ELR (cell line): ENCODE measurements at places on chromosomes 7 and 10.

DNA sequence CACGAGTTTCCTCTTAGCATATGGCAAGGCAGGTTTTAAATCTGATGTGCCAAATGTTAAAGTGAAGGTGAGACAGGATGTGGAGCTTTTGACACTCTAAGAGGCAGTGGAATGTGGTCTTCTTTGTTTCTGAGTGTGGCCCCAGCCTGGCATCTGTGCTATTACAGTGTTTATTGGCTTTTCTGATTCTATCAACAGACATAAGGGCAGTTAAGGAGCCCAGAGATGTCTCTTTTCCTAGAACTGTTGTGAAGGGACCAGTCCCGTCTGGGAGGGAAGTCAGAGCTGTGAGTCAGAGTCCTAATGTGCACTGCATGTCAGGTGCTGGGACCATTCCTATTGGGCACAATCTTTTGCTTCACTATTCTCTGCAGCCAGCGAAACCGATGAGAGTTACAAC lies 32.5 kb downstream of the TRUB1 start:
- DNase-seq: no peak

DNA sequence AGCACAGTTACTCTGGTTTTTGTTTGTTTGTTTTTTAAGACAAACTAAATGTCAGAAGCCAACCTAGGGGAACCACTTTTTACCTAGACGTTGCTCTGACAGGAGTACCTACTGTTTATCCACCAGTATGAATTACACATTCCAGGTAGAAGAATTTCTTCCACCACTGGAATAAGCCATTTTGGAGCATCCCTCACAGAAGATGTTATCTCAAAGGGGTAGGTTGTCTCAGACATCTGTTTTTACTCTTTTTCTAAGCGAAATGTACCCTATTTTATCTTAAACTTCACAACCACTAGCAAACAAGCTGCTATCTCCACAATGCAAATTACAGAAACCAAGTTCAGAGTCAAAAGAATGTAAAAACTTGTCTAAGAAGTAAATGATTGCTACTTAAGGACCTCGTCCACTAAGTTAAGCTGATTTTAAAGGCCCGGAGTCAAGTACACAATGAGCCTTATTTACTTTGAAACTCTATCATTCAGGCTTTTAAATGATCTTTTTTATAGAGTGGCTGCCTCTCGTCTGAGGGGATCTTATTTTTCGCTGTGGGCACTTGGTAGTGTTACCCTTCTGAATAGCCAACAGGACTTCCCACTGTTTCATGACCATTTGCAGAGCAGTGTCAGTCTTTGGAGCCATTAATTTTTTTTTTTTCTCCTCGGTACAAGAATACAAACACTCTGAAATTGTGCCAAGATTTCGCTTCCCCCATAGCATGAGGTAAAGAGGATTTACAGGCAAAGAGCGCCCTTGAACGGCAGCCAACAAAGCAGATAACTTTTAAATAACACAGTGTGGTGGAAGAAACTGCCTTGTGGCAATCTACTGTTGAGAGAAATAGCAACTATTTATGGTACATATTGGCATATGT lies 15.7 kb upstream of the ARMC3 start:
- DNase-seq: no peak

GRCh38 chr10:1187151-1187854 lies 131.1 kb downstream of the WDR37 start:
- DNase-seq: no peak

DNA sequence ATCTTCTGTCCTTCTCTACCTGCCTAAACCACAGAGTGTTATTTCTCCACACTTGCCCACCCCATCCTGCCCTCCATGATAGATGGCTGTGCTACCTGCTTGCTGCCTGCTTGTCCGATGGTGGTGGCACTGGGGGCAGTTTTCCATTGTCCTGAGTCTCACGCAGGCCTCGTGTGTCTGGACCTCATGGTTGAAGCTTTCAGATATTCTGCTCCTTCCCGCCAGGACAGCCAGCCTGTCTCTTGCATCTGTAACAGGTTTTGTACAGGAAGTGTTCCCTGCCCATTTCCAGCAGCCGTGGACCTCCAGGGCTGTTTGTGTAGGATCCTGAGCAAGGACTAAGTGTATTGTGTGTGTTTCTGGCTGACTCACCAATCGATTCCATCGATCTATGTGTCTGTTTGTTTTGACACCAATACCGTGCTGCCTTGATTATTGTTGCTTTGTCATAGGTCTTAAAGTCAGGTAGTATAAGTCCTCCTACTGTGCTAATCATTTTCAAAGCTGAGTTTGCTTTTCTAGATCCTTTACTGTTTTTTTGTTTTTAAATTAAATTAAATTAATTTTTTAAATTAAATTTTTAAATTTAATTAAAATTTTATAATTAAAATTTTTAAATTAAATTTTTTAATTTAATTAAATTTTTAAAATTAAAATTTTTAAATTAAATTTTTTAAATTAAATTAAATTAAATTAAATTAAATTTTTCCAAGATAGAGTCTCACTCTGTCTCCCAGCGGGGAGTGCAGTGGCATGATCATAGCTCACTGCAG lies 8.5 kb downstream of the IL15RA start:
- DNase-seq: no peak

DNA sequence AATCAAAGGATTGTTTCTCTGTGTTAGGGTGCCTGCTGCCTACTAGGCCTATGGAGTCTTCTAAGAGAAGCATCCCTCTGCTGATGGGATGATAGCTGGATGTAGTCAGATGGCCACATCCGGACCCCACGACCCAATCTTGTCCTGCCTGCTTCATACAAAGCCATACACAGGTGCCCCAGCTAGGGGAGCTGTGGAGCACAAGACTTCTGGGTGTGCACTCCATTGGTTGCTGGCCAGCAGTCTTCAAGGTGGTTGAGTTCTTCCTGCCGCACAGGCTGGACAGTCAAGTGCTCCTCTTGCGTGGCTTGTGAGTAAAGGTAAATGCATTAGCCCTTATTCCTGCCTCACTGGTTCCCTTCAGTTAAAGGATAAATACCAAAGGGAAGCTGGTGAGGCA lies 120.2 kb downstream of the TEX36 start:
- peak; percentile 2 for DNase-seq

DNA sequence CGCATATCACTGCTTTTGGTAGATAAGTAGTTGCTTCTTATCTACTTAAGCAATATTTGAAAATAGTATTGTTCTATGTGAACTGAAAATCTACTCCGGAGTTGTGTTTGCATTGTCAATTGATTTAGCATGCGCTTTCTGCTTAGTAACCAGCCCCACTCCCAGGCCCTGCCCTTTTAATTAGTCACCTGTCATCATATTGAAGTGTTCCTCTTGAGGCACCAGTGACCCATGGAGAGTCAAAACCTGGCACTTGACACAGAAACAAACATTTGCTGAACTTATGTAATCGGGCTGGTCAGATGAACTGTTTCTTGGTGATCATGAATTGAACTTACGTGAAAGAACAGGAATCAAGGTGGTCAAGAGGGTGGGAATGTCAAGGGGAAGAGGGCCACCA lies 27.8 kb upstream of the CDHR3 start:
- DNase-seq: no peak

- DNase-seq: no peak
Observed at GRCh38 chr10:69506487-69506833, 55.2 kb downstream of the TSPAN15 start.

DNA sequence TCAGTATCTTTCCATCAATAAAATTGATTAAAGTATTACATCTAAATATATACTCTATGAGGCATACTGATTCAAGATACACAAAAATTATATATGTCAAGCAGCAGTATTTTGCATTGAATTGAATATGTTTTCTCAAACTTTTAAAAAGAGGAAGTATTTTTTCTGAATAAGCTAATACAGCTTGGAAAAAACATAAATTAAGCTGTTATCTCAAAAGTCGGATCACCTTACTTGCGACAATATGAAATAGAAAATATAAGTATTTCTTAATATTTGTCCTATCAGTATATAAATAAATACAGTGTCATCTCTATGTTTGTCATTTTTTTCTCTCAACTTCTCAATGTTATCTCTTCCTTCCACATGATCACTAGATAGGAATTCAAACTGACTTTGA lies 139.3 kb downstream of the MBL2 start:
- DNase-seq: no peak

DNA sequence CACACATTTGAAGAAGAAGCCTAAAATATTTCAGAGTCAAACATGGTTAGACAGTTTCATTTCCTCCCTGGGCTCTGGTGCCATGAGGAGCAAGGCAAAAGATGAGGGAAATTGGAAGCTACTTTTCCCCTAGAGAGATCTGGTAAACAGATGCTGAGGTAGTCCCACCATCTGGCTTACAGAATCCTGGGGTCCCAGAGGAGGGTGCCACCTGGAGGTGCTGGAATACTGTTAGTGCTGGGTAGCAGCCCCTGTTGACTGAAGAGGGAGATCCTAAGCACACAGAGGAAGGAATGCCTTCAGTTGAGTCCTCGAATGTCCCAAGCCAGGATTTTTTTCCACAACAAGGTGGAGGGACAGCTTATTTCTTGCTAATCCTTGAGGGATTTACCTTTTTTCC lies 160.1 kb downstream of the FZD1 start:
- DNase-seq: peak; percentile 2

DNA sequence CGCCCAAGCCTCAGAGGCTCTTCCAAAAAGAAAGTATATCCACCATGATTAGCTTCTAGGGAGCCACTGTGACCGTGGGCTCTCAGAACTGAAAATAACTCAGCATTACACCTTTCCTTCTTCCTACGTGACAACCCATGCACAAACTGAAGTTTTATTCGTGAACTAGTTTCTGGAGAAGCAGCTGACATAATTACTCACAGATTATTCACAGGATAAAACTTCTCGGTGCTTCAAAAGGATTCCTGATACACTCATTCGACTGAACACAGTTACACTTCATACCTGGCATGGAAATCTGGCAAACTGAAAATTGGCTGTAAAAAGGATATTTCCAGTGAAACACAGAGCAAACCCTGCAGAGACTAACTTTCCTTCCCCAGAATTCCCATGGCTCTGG lies 139.2 kb upstream of the PTER start:
- DNase-seq: no peak

- DNase-seq: no peak
Observed at GRCh38 chr10:124722798-124723783, 21.1 kb downstream of the FAM53B start.

- no peak for DNase-seq
Observed at GRCh38 chr7:128687131-128687530, 15.0 kb downstream of the GARIN1A start.

DNA sequence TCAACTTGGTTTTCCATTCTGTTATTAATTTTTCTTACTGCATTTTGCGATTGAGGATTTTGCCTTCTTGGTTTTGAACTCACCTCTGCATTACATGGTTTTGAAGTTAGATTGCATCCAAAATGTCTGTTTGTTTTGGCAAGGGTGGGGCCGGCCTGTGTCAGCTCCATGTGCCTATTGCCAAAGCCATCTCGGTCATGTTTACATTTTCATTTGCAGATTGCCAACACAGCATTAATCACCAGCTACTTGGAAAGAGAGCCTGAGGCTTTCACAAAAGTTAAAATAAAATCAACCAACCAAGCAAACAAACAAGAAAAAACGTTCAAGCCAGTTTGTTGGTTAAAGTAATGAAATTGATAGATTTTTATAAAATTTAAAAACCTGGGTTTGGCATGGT lies 695.8 kb downstream of the TYW1 start:
- no peak for DNase-seq

DNA sequence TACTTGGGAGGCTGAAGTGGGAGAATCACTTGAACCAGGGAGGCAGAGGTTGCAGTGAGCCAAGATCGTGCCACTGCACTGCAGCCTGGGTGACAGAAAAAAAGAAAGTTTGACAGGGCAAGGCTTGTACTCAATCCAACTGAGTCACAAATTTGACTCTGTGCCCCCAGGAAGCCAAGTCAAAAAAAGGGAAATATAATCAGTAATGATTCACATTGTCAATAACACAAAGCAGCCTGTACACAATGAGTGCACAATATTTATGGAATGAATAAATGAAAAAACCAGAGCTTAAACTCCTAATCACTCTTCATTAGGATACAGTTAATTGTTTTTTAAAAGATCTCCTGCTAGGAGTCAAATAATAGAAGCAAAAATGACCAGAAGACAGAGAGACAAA lies 6.4 kb downstream of the NAPEPLD start:
- DNase-seq: no peak

GRCh38 chr10:70809011-70809611 lies 6.6 kb upstream of the SGPL1 start:
- no peak for DNase-seq

DNA sequence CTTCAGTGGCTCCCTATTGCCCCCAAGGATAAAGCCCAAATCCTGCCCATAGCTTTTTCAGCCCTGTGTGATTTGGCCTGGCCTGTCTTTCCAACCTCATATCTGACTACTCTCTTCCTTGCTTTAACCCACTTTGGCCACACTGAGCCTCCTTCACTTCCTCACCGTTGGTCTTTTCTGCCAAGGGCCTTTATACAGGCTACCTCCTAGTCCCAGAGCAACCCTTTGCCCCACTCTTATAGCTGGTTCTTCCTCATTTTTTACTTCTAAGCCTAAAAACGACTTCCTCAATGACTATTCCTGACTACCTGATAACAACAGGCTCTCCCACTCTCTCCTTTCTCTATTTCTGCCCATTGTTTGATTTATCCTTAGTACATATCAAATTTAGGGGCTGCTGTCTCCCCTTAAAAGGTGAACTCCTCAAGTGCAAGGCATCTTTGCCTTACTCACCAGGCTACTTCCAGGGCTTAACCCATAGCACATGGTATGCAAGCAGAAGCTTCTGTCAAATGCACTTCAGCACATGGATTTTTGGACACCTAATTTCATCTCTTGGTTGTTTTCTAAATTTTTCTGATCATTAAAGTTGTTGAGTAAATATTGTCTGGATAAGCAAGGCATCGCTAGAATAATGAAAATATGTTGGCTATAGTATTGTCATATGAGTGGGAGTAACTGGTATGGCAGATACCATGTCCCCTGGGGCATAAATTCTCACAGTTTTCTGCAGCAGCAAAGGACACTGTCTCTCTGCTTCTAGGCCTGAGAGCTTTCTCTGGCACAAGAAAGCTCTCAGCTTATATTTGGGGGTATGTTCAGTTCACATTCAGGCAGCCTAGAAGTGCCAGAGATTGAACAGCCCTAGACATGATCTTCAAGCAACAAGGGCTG lies 201.5 kb upstream of the GPR26 start:
- no peak for DNase-seq
